H9 (cell line): ENCODE measurements at places on chromosomes 16 and 17. TPM values are rescaled to one million over a fixed set of nuclear protein-coding genes. Genes with fewer than 3 reads are reported as not detected.

GRCh38 chr17:47834756-47835155 lies 3.3 kb downstream of the LRRC46 start:
- H3K4me1 ChIP-seq, result no peaks in the 10 kb centered on the region
- H3K4me3 ChIP-seq, result no peak overlapping the region
- no peaks in the 10 kb centered on the region for H3K27me3 ChIP-seq
- DNase-seq, result no peak
- no peak overlapping the region for H3K27ac ChIP-seq

GRCh38 chr17:79667746-79668145 lies 56.9 kb upstream of the RBFOX3 start:
- peaks cover 2% of the 10 kb centered on the region; the same call in 1 of the 2 replicates for H3K4me1 ChIP-seq
- no peak overlapping the region for H3K27ac ChIP-seq
- H3K27me3 ChIP-seq, result peaks cover 2% of the 10 kb centered on the region; the same call in 1 of the 2 replicates
- H3K4me3 ChIP-seq, result no peak overlapping the region; the same call in 2 of the 3 replicates
- peaks cover under 1% of the 10 kb centered on the region; the same call in 1 of the 2 replicates for H3K36me3 ChIP-seq
- DNase-seq, result peak; percentile 18

- H3K27ac ChIP-seq, result no peak within 1 kb of the TSS
- H3K4me3 ChIP-seq, result peak within 1 kb of the TSS; percentile 70
- peaks cover 3% of the 10 kb centered on the region; the same call in 1 of the 2 replicates for H3K4me1 ChIP-seq
- DNase-seq, result peak; percentile 92
These were observed at the start of gene BCL7C for GRCh38 chr16:30893744-30894539. Gene BCL7C, minus strand, starts transcription at chr16:30894077. Its CDS starts 133 bp downstream, at chr16:30893944.

DNA sequence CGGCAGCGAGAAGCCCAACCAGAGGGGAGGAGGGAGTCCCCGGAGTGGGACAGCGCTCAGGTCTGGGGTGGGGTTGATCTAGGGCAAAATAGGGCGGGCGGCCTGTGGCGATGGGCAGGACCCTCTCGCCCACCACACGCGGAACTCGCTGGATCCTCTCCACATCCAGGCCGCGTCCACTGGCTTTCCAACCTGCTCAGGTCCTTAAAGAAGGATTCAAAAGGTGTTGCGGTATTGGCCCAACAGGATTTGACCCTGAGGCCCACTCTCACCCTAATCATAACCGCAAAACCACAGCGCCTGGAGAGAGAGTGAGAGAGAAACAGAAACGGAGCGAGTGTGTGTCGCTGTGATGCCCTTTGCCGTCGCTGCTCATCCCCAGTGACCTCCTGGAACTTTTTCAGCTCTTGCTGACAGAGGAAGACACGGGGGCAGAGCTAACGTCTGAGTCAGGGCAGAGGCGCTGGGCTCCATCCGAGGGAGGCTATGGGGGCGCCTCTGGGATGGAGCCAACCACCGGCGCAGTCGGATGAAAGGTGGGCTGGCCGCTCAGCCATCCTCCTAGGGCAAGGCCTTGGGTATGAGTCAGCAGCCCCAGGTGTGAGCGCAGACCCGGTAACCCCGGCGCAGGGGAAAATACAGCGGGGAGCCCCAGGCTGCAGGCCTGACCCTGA lies 16.7 kb upstream of the OR1F1 start:
- peak overlapping the region; percentile 82 for H3K4me3 ChIP-seq
- H3K4me1 ChIP-seq, result no peaks in the 10 kb centered on the region
- H3K27me3 ChIP-seq, result no peaks in the 10 kb centered on the region
- no peak for DNase-seq

DNA sequence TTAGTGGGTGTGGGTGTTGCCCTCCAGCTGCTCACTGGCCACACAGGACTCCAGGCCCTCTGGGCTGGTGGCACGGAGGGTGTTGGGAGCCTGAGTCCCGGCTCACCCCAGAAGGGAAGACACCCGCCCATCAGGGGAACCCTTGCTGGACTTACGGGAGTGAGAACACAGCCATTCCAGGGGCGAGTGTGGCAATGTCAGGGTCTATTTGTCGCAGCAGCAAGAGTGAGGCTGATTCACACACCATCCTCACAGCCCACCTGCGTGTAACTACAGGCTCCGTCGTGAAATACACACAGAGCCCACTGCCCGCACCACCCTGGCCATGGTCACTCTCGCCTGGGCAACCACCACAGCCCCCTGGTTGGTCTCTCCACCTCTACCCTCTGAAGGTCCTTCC lies 17.8 kb upstream of the AATK start:
- H3K27ac ChIP-seq, result no peak overlapping the region
- H3K4me3 ChIP-seq, result no peak overlapping the region
- no peak for DNase-seq
- H3K27me3 ChIP-seq, result no peaks in the 10 kb centered on the region

DNA sequence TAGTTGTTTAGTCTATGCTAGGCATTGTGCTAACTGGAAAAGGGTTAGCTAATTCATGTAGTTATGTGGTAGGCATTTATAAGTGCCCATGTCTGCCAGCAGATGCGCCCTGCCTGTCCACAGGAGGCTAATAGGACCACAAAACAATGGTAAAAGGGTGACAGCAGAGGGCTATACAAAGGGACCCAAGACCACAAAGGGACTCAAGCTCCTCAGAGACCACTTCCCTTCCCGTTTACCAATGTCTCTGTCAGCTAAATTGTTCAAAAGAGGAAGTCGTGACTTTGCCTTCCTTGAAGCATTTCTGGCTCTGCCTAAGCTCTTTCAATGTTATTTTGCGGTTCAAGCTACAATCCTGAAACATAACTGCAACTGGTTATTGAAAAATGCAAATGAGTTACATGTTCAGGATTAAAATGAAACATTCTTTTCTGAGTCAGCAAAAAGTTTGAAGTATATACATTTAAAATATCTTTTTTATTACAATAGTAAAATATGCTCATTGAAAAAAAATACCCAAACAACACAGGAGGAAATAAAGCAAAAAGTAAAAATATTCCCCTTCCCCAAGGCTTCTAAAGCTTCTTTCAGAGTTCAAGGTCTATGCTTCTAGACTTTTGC lies 149.2 kb downstream of the MAF start:
- no peaks in the 10 kb centered on the region for H3K27me3 ChIP-seq
- DNase-seq, result no peak
- H3K36me3 ChIP-seq, result no peaks in the 10 kb centered on the region
- no peaks in the 10 kb centered on the region for H3K4me1 ChIP-seq

- 0 out of 2 replicates have a peak overlapping the region, but pooled peaks have one; percentile 27 for H3K4me3 ChIP-seq
- no peaks in the 10 kb centered on the region for H3K36me3 ChIP-seq
- H3K27ac ChIP-seq, result no peak overlapping the region
- H3K27me3 ChIP-seq, result no peaks in the 10 kb centered on the region
- H3K4me1 ChIP-seq, result no peaks in the 10 kb centered on the region; the same call in 1 of the 2 replicates
These were observed 9.2 kb downstream of the PIGQ start for GRCh38 chr16:578870-579405.

DNA sequence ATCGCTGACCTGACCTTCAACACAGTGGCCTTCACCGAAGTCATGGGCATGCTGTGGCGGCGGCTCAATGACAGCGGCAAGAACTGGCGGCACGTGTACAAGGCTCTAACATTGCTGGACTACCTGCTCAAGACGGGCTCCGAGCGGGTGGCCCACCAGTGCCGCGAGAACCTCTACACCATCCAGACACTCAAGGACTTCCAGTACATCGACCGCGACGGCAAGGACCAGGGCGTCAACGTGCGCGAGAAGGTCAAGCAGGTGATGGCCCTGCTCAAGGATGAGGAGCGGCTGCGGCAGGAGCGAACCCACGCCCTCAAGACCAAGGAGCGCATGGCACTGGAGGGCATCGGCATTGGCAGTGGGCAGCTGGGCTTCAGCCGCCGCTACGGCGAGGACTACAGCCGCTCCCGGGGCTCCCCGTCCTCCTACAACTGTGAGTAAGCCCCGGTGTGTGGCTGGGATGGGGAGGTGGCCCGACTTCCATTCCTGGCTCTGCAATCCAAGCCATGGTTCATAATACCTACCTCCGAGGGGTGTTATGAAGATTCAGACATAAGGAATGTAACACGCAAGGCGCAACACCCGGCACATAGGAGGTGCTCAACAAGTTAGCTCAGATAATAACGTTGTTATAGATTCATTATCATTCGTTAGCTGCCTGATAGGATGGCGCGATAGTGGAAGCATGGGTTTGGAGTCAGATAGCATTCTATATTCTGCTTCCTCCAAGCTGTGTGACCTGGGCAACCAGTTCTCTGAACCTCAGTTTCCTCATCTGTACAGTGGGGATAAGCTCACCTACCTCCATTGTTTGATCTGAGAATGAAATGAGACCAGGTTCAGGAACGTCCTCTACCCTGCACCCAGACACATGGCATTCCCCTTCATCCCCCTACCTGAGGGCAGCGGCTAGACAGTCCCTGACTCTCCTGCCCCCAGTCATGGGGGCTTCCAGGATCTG lies 4.4 kb downstream of the EPN3 start:
- DNase-seq, result no peak
- peaks cover 5% of the 10 kb centered on the region for H3K36me3 ChIP-seq
- no peak overlapping the region for H3K27ac ChIP-seq

DNA sequence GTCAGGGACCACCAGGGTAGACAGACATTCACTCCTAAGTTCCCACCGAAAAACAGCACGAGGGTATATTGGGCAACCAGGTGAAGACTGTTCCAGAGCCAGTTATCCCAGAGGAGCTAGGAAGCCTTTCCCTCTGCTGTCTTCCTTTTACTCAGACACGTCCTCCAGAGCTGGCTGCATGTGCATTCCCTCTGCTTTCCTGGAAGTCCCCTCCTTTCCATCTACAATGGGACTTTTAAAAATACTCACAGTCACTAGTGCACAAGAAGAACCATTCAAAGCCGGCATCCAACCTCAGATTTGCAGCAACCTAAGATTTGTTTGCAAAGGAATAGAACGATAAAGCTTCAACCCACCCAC lies 32.5 kb upstream of the CRISPLD2 start:
- H3K4me1 ChIP-seq, result no peaks in the 10 kb centered on the region
- no peak overlapping the region for H3K27ac ChIP-seq
- no peaks in the 10 kb centered on the region for H3K36me3 ChIP-seq
- no peak overlapping the region for H3K4me3 ChIP-seq

DNA sequence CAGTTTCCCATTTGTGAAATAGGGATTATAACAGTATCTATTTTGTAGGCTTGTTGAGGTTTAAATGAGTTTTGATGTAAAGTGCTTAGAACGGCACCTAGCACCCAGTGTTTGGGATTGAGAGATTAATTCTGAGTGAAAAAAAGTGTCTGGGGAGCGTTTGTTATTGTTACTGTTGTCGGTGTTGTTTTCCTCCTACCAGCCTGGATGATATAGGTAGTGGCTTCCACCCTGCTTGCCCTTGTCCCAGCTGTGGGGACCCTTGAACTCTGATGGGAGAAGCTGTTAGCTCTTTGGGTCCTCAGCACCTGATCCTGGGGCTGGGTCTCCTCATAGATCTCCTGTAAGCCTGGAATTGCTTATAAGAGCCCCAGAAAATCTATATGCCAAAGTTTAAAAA lies 4.9 kb downstream of the FMNL1 start:
- H3K36me3 ChIP-seq, result no peaks in the 10 kb centered on the region
- no peaks in the 10 kb centered on the region; the same call in 1 of the 2 replicates for H3K4me1 ChIP-seq
- no peaks in the 10 kb centered on the region; the same call in 1 of the 2 replicates for H3K27me3 ChIP-seq
- no peak for DNase-seq
- no peak overlapping the region; the same call in 2 of the 3 replicates for H3K4me3 ChIP-seq
- no peak overlapping the region for H3K27ac ChIP-seq

DNA sequence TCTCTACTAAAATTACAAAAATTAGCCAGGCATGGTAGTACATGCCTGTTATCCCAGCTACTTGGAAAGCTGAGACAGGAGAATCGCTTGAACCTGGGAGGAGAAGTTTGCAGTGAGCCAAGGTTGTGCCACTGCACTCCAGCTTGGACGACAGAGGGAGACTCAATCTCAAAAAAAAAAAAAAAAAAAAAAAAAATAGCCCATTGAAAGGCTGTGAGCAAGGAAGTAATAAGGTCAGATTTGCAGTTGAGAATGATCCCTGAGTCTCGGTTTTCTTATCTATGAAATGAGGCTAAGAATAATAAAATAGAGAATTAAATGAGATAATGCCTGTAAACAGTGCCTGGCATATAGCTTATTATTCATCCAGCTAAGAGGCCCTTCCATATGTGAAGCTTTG lies 1.3 kb upstream of the PDK2 start:
- H3K27me3 ChIP-seq, result no peaks in the 10 kb centered on the region
- H3K4me1 ChIP-seq, result no peaks in the 10 kb centered on the region
- no peak overlapping the region for H3K4me3 ChIP-seq
- no peaks in the 10 kb centered on the region; the same call in 2 of the 3 replicates for H3K36me3 ChIP-seq
- no peak overlapping the region for H3K27ac ChIP-seq

GRCh38 chr16:30558789-30559377 lies 709 bp upstream of the ZNF764 start:
- DNase-seq, result no peak
- no peaks in the 10 kb centered on the region; the same call in 1 of the 2 replicates for H3K4me1 ChIP-seq
- peak overlapping the region; percentile 86 for H3K4me3 ChIP-seq
- H3K27me3 ChIP-seq, result no peaks in the 10 kb centered on the region
- H3K27ac ChIP-seq, result peak overlapping the region; percentile 83

DNA sequence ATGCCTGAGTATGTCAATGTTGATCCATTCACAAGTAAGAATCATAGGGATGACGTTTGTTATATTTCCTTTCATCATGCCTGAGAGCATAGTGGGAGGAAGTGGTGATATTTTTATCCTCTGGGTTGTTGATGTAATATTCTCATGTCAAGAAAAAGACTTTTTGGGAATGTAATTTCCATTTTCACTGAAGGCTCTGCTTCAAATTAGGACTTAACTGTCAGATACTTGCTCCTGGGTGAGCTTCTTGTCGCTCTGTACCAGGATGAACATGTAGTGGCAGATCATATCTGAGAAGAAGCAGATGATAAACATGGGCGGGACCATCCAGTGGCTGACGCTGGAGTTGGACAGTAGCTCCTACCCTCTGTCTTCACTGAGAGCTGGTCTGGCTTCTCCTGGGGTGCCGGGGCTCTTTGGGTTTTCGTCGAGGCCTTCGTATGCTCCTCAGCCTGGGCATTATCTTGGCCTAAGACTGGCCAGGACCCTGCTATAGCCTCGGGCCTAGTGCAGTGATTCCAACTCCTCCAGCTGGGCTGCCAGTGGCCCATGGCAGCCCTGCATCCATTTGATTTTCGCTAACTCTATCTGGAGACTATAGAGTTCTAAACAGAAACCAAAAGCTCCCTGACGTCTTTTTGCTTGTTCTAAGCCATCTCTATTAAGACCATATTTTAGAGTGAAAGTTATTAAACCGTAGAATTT lies 19.7 kb downstream of the CYB5B start:
- no peak overlapping the region for H3K27ac ChIP-seq
- peaks cover 16% of the 10 kb centered on the region for H3K36me3 ChIP-seq
- no peak overlapping the region for H3K4me3 ChIP-seq
- H3K27me3 ChIP-seq, result no peaks in the 10 kb centered on the region
- no peak for DNase-seq

DNA sequence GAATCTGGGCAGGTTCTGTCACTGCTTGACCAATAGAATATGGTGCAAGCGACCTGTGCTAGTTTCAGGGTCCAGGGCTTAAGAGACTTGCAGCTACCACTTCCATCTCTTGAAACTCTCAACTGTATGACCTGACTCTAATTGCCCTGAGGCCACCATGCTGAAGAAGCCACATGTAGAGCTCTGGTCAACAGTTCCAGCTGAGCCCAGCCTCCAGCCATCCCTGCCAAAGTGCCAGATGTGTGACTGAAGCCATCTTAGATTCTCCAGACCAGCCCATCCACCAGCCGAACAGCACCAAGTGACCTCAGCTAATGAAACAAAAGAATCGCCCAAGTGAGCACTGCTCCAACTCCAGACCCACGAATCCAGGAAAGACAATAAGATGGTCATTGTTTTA lies 3.4 kb upstream of the MT2A start:
- H3K4me1 ChIP-seq, result peaks cover 2% of the 10 kb centered on the region; the same call in 1 of the 2 replicates
- no peak overlapping the region for H3K27ac ChIP-seq
- no peaks in the 10 kb centered on the region for H3K36me3 ChIP-seq
- H3K27me3 ChIP-seq, result peaks cover 14% of the 10 kb centered on the region; the same call in 1 of the 2 replicates
- H3K4me3 ChIP-seq, result no peak overlapping the region

The PITPNM3 gene
- 2.7 and 3.4 TPM in 2 replicates for total RNA-seq

The CACNA1G gene
- total RNA-seq, result 1.5 and 1.7 TPM in 2 replicates

The MYH2 gene
- total RNA-seq, result 0.68 and 0.90 TPM in 2 replicates

The SETD6 gene
- total RNA-seq, result 55.6 and 56.2 TPM in 2 replicates
